ENCODE measurements at places on chromosomes 1 and 21.

- DNase-seq = no peak
Observed at GRCh38 chr1:167695756-167696561, 25.8 kb upstream of the MPZL1 start.

DNA sequence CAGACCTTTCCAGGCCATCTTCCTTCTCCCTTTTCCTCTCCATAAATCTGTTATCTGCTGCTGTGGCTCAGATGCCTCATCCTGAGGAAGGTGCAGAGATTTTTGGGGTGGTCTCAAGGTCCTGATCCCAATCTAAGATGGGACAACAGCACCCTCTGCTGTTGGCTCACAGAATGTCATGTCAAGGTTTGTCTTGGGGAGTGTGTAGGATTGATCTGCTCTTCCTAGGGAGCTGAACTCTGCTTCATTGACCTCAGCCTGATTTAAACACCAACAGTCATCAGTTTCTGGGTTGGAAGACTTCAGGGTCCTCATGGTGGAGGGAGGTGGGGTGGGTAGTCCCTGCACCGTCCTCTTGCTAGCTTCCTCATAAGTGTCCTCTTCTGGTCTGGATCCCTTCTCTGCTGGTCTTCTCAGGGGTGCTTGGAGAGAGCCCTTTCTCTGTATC, 62.8 kb upstream of the LAX1 start:
- no peak for DNase-seq

GRCh38 chr21:44737706-44738354, 26.5 kb upstream of the TSPEAR start:
- DNase-seq = no peak

- DNase-seq = no peak
Observed at GRCh38 chr1:1562556-1563195, 12.0 kb downstream of the SSU72 start.

DNA sequence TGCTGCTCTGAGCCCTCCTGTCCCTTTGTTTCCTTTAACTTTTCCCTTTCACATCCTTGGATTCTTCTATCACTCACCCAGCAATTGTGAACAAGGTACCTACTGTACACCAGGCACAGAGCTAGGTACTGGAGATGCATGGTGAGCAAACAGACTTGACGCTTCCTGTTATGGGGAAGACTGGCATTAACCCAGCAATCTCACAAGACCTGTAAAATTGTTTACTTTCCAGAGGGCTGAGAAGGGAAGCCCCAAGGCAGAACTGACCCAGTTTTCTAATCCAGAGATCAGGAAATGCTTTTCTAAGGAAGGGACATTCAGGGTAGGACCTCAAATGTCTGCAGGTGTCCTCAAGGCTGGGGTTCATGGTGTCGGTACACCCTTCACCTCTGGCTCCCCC, 171.6 kb upstream of the KAZN start:
- no peak for DNase-seq

GRCh38 chr1:7000720-7001119, 215.5 kb downstream of the CAMTA1 start:
- no peak for DNase-seq

Measured in activated gamma-delta T cell (primary cell).